ENCODE measurements at places on chromosomes 2 and 18. TPM values are rescaled to one million over a fixed set of nuclear protein-coding genes. Genes with fewer than 3 reads are reported as not detected.

DNA sequence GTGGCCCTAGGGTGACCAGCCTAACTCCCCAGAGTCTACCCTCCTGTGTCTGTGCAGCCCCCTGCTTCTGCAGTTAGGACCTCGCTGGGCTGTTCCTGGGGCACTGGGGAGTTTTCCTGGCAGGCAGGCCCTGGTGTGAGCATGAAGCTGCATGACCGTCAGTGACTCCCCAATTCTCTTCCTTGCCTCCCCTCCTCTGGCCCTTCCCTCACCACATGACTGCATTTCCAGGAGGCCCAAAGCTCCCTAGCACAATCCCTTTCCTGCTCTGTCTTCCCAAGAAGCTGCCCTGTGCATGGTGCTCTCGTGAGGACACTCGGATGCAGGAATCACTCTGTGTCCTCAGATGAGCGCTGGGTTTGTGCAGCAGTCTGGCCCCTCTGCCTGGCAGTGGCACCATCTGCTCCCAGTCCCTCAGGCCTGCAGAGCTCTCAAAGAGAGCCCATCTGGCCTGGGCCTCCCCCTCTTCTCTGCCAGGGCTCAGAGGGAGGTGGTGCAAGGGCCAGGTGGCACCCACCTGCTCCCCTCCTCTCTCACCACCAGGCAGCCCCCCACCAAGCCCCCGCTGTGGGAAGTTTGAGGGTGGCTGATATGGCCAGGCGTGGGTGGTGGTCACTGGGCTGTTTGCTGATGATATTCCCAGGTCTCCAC, 125.6 kb upstream of the HS6ST1 start:
- DNase-seq: no peak

DNA sequence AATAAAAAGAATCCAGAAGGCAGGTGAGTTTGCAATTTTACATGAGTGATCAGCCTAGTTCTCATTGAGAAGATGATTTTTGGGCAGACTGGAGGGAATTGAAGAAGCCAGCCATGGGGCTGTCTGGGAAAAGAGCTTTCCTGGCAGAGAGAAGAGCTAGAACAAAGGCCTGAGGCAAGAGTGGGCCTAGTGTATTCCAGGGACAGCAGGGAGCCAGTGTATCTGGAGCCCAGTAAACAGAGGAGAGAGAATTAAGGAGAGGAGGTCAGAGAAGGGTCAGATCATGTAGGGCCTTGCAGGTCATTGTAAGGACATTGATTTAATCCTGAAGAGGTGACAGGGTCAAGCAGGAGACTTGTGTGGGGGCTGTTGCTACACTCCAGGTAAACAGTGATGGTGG, 195.8 kb downstream of the SATB2 start:
- DNase-seq: no peak

DNA sequence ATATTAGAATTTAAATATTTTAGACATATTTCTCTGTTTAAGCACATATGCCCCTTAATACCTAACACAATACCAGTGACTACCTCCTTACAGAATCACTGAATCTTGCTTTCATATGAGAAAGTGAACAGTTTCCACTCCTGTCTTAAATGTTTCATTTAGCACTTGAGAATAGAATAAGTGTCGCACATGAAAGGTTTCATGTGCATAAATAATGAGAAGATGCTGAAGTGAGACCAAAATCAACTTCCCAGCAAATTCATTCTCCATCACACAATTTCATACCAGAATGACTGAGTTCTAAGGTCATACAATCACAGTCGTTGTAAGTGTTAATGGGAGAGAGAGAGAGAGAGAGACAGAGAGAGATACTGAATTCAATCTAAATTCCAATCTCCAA, 51.2 kb downstream of the ATIC start:
- DNase-seq: no peak

- no peak for DNase-seq
These were observed 414.9 kb upstream of the SYT4 start for GRCh38 chr18:43692099-43692690.

- DNase-seq: peak; percentile 52
These were observed 73.5 kb upstream of the SERTAD2 start for GRCh38 chr2:64727013-64727767.

GRCh38 chr2:8418721-8419120, 263.1 kb upstream of the ID2 start:
- no peak for DNase-seq

DNA sequence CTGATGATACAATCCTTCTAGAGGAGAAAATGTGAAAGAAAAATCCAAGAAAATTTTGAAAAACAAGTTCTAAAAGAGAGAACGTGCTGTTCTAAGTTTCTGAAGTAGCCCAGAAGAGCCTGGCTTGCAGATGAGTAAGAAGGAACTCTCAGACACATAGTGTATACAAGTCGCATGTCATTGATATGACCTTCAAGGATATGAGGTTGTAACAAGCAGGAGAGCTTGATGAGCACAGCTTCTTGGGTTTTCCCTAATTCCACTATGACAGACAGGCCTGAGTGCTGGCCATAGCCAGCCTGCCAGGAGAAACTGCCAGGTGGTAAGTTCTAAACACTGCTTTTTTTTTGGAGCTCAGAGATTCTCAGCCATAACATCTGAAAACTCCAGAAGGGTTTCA, 235.7 kb upstream of the SIX2 start:
- DNase-seq: no peak

DNA sequence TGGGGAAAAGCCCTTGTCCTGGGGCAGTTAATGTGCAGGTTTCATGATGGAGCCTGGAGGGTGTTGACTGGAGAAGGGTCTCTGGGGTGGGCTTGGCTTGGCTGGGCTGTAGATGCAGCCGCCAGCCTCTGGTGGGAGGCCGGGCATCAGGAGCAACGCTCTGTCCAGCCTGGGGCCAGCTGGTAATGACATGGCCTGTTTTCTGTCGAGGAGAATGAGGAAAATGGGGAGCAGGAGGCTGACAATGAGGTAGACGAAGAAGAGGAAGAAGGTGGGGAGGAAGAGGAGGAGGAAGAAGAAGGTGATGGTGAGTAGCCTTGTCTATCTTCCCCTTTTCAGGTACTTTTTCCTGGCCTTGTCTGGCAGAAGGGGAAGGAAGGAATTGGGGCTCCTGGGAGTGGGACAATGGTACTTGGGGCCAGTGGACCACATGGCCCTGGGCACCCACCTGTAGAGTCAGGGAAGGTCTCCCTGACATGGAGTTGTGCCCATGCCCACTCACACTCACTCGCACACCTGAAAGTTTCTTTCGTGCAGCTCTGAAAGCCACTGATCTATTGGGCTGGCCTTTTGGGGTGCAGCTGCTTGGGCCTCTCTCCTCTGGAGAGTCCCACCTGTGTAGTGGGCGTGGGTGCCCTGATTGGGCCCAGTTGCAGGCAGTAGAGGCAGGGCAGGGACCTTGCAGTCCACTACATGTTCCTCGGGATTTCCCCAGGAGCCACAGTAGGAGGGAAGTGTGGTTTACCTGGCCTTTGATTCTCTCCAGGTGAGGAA, 3.5 kb downstream of the PTMA start:
- no peak for DNase-seq

GRCh38 chr2:101710036-101710435, 12.5 kb downstream of the MAP4K4 start:
- no peak for DNase-seq

GRCh38 chr2:54388076-54388475, 68.1 kb upstream of the SPTBN1 start:
- no peak for DNase-seq

GRCh38 chr2:67246791-67247190, 150.3 kb upstream of the ETAA1 start:
- no peak for DNase-seq

- no peak for DNase-seq
These were observed 24.3 kb downstream of the HDLBP start for GRCh38 chr2:241291153-241291552.

- no peak for DNase-seq
These were observed 210.1 kb upstream of the RND3 start for GRCh38 chr2:150697596-150697995.

DNA sequence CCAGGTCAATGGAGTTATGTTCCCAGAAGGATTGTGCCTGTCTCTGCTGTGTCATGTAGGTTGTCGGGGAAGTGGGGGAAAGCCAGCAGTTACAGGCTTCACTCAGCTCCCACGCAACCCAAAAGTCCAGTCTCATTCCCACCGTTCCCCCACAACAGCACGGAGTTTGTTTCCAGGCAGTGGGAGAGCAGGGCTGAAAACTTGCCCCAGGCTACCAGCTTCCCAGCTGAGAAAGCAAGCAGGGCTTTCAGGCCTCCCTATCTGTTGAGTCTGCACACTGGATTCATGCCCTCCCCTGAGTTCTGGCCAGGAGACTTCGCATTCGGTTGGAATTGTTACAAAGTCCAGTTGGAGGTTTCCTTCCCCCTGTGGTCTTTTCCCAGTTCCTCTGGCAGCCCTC, 76.3 kb downstream of the TMX3 start:
- DNase-seq: no peak

DNA sequence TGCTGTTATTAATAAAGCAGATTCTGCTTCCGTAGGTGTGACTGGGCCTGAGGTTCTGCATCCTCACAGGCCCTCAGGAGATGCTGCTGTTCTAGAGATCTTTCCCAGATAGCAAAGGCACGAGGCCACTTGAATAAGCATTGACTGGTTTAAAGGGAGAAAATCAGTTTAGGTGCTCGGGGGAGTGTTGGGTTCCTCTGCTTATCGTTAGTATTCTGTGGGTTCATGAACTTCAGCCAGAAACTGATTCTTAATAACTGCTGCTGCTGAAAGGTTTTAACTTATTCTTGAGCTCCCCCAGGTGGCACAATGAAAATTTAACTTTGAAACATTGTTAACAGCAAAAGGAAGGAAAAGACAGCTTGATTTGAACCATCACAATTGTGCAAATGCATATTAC, 56.9 kb downstream of the ITGA6 start:
- DNase-seq: no peak

- no peak for DNase-seq
These were observed 73.7 kb downstream of the RFTN2 start for GRCh38 chr2:197601726-197602125.

DNA sequence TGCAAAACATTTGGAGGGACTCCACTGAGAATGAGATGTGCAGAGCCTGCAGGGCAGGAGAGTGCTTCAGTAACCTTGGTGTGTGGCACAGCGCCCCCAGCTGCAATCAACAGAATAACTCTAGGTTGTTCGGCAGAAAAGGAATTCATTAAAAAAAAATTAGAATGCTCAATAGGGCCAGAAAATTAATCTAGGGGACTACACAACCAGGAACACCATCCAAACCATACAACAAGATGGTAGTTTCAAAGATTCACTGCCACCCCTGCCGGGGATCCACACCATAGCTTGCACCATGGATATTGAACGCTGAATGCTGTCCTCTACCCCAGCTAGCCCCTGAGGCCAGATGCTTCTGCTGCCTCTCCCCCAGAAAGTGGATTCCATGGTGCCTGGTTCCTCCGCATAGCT, 50.1 kb downstream of the THUMPD2 start:
- DNase-seq: no peak

GRCh38 chr2:178478130-178478438, 316 bp downstream of the FKBP7 start:
- no peak for DNase-seq

DNA sequence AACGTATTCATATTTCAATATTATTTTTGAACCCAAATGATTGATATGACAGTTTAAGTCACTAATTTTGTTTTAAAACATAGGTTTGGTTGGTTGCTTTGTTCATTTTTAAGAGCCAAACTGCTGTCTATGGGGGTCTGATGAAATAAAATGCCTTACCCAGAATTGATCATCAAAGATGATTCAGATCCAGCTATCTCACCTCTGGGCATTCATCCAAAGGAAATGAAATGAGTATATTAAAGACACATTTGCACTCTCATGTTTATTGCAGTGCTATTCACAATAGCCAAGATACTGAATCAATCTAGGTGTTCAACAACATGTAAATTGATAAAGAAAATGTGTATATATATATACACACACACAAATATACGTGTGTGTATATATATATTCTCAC, 326.9 kb upstream of the GULP1 start:
- DNase-seq: no peak

- DNase-seq: no peak
These were observed 17.9 kb downstream of the PPP3R1 start for GRCh38 chr2:68234405-68234804.

- no peak for DNase-seq
These were observed 430.4 kb downstream of the TXNL1 start for GRCh38 chr18:56207989-56208388.

The MYOM1 gene
- total RNA-seq: 0.27 TPM

The ITGB6 gene
- total RNA-seq: not detected

The IL36G gene
- total RNA-seq: not detected

The GKN1 gene
- not detected for total RNA-seq

The TWIST2 gene
- not detected for total RNA-seq

The ZC3H8 gene
- total RNA-seq: 2.2 TPM

The REG3G gene
- total RNA-seq: not detected

The CHRND gene
- total RNA-seq: not detected
